Stimulated activated CD4-positive, alpha-beta T cell treated with anti-CD3 and anti-CD28 coated beads, Interleukin-1b, Interleukin-23, amount 100 ng/mL, for 24 hours (primary cell): ENCODE measurements at places on chromosomes 5 and 9.

DNA sequence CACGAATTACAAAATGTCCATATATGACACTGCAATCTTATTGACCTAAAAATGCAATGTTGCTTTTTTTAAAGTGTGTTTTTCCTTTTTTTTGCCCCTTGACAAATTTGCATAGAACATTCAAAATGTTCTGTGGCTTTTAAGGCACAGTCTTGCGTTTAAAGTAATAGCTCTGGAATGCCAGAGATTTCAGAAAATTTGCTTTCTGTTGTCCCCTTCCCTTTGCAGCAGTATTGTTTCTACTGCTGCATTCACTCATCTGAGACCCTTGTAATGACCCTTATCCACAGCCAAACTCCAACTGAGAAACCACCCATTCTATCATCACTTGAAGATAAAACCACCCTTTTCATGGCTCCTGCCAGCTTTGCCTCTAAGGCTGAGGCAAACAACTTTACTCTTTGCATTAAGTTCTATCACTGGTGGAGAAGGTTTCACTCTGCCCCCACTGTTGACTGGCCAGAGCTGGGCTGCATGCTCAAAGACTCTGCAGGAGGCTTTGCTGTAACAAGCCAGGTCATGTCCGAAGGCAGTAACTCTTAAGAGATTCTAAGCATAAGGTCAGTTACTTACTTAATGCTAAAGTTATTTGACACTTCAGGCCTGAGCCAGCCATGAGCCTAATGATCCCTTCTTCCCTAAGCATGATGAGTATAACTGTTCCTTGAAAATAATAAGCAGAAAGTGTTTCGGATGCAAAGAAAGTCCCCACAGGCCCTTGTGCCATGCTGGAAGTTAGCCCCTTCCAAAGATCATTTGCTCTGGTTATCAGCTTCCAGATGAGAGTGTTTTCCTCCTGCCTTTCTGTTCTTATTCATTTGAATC lies 101.9 kb downstream of the CD180 start:
- no peak for DNase-seq

DNA sequence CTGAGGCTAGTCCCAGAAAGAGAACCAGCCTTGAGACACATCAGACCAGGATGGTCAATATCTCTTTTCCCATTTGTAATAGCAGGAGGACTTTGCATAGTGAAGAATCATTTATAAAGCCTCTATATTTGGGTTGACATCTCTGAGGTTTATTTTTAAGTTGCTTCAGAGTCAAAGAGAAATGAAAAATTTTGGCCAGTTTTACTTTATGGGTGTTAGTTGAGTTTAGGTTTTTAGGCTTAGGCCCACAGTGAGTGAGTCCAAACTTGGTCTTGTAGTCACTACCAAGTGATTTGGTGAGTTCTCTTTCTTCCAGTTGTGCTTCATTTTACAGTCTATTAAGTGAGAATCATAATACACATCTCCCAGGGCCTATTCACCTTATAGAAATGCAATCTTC lies 5.3 kb upstream of the MEF2C start:
- no peak for DNase-seq

DNA sequence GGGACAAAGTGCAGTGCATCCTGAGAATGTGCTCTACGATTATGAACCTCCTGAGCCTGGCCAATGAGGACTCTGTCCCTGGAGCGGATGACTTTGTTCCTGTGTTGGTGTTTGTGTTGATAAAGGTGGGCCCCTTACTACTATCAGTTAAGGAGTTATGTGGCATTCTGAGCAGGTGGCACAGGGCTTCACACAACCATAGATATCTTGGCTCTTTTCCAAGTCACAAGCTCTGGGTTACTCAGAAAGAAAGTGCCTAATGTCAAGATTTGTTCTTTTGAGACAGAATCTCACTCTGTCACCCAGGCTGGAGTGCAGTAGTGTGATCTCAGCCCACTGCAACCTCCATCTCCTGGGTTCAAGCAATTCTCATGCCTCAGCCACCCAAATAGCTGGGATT lies 99.0 kb downstream of the GAPVD1 start:
- no peak for DNase-seq

- DNase-seq, result no peak
These were observed 47.4 kb downstream of the MYO10 start for GRCh38 chr5:16888694-16889124.

GRCh38 chr9:134619448-134619982 lies 22.1 kb upstream of the COL5A1 start:
- no peak for DNase-seq

DNA sequence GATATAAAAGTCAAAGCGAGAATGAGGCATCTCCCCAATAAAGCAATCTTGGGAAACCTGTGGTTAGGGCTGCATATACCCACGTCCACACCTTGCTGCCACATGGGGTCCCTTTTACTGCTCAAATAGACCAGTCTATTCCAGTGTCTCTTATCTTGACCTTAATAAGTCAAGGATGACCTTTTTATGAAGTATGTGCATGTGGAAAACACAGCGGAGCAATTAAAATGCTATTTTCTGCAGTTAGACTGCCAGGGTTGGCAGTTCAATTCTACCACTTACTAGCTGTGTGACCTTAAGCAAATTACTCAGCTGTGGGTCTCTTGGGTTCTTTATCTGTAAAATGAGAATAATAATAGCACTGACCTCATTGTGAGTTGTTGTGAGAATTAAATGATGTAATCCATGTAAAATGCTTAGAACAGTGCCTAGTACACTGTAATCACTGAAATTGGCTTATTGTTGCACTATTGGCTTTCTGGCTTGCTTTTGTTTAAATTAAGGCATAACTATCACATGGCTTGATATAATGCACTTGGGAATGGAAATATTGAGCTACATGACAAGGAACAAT lies 67.8 kb upstream of the HSPB3 start:
- no peak for DNase-seq

- no peak for DNase-seq
These were observed 1380.1 kb upstream of the NUDT12 start for GRCh38 chr5:104942735-104943134.

DNA sequence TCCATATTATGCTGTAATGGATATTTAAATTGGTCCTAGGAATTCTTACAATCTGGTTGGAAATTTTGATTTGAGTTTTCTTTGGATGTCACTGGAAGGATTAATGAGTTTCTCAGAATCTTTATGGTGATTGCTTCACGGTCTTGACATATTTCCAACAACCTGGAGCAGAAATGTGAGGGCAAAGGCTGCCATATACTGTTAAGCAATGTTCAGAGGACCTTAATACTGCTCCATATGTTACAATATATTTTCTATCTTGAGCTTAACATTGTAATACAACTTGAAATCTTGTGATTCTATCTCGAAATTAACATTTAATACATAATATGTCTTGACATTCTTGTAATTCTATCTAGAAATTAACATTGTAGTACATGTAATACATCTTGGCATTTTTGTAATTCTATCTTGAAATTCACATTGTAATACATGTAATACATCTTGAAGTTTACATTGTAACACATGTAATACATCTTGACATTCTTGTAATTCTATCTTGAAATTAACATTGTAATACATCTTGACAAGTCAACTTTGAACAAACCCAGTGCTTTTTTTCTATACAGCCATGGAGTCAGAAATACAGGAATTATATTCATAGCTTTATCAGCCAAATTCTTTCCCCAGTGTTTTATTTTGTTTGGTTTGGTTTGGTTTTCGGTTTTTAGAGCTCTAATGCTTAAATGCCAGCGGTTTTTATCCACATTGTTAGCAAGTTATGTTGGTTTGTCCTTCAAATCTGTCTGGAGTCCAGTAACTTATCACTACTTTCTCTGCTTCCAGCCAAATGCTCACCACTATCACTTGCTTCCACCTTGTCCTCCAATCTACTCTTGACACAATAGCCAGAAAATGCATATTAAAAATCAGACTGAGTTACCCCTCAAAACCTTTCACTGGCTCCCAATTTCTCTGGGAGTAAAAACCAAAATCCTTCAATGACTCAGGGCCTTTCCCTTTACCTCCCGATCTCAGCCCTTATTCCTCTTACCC lies 3.0 kb upstream of the TUT7 start:
- DNase-seq, result no peak

- DNase-seq, result no peak
These were observed 69.5 kb upstream of the OSMR start for GRCh38 chr5:38776149-38776896.

DNA sequence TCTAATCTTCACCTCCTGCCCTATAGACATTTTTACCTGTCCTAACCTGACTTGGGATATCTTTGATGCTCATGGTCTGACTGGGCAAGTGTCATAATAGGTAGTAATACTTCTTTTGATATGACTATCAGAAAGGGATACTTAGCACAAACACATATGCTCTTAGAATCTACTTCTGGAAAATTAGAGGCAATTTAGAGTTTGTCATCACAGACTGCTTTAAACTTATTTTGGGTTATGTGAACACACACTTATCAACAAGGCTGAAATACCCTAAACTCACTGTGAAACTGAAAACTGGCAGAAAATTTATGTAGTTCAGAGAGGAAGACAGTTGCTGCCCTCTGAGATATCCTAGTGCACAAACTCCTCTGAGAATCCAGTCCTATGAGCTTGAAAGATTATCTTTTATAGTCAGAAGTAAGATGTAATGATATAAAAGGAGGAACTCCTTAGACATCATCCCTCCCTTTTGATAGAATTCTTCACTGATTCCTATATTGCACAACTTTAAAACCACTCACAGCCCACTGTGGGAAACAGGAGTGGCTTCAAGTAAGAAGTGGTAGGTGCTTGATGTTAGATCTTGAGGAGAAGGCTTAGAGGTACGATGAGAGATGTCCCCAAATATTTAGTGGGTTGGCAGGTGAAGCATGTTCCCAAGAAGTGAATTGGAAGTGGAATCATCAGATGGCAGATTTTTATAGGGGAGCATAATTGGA lies 273.3 kb downstream of the MAN2A1 start:
- DNase-seq, result no peak

DNA sequence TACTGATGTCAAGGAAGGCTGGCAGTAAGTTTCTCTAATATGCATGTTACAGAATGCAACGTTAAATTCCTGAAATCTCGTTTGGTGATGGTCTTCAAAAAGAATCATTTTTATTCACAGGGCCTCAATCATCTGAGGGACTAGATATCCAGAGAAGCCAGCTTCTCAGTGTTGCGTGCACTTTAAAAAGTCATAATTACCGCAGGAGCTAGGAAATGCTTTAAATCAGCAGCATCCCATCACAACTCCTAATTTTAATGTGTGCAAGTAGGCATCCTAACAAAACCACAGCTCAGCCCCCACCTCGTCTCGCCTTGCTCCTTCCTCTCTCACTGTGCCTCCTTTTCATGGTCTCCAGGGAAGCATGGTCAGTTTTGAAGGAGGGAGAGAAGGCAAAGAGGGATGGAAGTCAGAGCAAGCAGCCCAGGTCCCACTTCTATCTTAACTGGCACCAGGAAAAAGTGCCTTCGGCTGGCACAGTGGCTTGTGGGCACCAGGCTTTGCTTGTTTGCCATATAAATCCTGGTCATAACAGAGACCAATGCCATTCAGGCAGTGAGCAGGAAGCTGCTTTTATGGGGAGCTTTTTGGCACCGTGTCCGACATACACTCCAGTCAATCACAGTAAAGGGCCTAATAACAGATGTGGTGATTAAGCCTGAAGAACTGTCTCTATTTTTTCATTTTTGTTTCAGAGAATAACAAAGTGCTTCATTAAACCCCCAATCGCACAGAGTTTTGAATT lies 21.4 kb downstream of the MEGF10 start:
- no peak for DNase-seq

- no peak for DNase-seq
These were observed 190.5 kb upstream of the CHD1 start for GRCh38 chr5:99119326-99119725.

DNA sequence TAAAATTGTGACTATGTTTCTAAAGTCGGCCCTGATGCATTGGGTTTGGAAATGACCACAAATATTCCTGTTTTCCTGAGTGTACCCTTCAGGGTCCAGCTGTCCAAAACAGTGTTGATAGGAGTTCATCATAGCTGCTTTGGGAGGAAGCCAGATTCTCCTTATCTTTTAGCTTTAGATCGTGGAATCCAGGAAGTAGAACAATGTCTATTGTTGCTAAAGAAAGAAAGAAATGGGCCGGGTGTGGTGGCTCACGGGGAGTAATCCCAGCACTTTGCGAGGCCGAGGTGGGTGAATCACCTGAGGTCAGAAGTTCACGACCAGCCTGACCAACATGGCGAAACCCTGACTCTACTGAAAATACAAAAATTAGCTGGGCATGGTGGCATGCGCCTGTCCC lies 9.5 kb downstream of the CAVIN4 start:
- no peak for DNase-seq

DNA sequence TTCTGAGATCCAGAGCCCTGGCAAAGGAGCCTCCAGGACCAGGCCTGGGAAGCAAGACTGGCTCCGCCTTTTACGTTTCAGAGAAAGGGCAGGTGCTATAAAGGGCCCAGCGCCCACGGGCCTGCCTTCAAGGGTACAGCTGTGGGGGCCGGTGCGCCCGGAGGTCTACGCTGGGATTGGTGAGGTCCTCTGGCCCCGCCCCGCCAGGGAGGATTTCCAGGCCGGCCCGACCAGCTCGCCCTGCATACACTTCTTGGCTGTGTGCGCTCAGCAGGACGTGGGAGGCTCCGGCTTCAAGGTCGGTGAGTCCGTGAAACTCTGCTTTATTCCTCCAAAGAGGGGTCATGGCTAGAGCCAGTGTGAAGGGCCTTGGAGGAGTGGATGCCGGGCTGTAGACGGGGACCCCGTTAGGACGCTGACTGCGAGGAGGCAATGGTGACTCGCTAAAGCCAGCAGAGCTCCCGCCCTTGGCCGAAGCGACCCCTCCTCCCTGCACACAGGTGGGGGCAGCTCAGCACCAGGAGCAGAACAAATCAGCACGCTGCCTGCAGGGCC lies at the start of gene CKMT2:
CKMT2 (plus strand) TSS at position 243 of the 555 bp plus-strand sequence. CDS start 17,811 bp downstream, outside the sequence.
- no peak for DNase-seq

GRCh38 chr5:61416420-61416819 lies 84.4 kb downstream of the ZSWIM6 start:
- no peak for DNase-seq

DNA sequence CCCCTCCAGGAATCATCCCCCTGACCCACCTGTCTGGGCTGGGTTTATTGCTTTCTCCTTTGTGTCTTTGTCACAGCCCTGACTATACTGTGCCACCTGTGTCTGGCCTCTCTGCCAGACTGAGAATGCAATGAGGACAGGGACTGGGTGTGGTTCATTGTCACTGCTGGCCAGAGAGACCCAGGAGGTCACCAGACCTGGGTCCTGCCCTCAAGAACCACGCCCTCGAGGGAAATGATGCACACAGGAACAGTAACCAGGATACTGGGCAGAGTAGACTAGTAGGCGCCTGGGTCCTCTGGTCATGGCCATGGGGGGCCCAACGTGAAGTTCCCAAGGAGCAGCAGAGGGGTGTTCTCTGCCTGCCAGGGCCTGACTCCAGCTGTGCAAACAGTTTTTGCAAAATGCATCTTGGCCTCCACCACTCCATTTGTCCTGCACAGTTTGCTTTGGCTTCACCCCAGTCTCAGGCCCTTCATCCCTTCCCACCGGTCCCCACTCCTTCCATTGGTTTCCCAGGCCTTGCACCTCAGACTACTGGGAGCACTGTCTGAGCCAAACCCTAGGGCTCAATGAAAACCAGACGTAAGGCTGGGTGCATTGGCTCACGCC lies 17.8 kb downstream of the RGS3 start:
- DNase-seq, result no peak

- DNase-seq, result no peak
These were observed 206.8 kb upstream of the ATP10B start for GRCh38 chr5:161058781-161059180.

- no peak for DNase-seq
These were observed 2.6 kb upstream of the ENC1 start for GRCh38 chr5:74643111-74643562.
